ENCODE measurements at places on chromosomes 5 and 9.
A peak's percentile ranks its signal among the peaks of the same experiment; 100 is the strongest.

GRCh38 chr9:72817413-72817812, 135.4 kb downstream of the ALDH1A1 start:
- DNase-seq: no peak

- DNase-seq: no peak
These were observed 22.4 kb upstream of the FCN2 start for GRCh38 chr9:134858051-134858841.

- no peak for DNase-seq
These were observed 77.5 kb downstream of the GLIS3 start for GRCh38 chr9:4222357-4222756.

DNA sequence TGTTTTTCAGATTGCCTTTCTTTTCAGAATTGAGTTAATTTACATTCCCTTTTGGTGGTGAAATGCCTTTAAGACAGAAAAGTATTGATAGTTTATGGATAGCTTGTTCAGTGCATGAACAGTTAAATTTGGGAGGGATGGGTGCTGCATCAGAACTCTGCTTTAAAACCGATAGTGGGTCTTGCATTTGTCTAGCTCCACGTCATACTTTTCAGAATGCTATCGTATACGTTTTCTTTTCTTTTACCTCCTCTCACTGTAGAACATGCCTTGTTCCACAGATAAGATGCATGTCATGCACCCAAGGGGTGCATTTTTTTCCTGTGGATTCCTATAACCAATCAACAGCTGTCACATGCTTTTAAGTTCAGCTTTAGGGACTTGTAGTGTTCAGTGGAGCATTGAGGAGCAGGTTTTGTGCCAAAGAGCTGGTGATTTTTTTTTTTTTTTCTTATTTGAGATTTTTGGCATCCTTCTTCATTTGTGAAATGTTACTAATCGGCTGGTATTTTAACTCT, 2.3 kb downstream of the SLC44A1 start:
- no peak for DNase-seq

DNA sequence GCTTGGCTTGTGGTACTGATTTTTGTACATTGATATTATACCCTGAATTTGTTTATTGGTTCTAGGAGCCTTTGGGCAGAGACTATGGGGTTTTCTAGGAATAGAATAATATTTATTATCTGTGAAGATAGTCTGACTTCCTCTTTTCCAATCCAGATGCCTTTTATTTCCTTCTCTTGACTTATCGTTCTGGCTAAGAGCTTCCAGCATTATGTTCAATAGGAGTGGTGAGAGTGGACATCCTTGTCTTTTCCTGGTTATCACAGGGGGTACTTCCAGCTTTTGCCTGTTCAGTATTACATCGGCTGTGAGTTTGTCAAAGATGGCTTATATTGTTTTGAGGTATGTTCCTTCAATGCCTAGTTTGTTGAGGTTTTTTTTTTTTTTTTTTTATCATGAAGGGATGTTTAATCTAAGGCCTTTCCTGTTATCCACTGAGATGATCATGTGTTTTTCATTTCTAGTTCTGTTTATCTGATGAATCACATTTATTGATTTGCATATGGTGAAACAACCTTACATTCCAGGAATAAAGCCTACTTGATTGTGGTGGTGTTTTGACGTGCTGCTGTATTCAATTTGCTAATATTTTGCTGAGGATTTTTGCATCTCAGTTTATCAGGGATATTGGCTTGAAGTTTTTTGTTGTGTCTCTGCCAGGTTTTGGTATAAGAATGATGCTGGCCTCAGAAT, 77.5 kb downstream of the CERT1 start:
- DNase-seq: no peak

DNA sequence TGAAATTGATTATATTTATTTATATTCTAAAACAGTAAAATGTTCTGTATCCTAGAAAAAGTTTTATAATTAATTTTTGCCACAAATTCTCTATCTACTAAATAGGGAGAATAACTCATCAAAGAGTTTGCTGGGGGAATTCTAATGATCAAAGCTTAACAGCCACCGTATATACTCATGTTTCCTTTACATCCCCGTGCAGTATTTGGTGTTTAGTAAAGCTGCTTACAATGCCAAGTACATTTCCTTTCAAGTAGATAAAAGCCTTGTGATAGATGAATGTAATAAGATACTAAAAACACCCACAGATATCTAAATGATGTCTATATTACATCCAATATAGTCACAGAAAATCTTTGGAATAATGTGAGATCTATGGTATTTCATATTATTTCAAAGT, 312.2 kb downstream of the HCN1 start:
- no peak for DNase-seq

GRCh38 chr5:38285226-38285625, 26.9 kb downstream of the EGFLAM start:
- no peak for DNase-seq

DNA sequence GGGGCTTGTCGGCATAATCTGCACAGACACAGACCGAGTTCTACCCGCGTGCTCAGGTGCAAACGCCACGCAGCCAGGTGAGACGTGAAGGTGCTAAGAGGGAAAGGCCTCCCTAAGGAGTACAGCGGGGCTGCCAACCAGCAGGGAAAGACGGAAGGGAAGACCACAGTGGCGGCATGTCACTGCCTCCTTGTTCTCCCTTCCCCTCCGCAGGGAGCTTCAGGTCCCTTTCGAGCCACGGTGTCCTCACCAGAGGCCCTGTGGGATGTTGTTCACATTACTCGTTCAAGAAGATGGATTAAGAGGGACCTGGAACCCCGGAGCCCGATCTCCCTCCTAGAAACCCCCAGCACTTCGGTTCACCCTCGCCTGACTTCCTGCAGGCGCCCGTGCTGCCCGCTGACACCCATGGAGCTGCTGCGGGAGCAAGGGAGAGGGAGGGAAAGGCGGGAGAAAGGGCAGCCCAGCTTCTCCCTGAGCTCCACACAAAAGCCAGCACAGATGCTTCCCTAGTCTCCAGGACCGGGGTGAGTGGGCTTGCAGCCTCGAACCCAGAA, 686 bp downstream of the BRD9 start:
- DNase-seq: no peak

- no peak for DNase-seq
These were observed 29.9 kb downstream of the TLR4 start for GRCh38 chr9:117734082-117734481.

- DNase-seq: peak; percentile 66
These were observed 6.8 kb downstream of the MRPL36 start for GRCh38 chr5:1792842-1793266.

DNA sequence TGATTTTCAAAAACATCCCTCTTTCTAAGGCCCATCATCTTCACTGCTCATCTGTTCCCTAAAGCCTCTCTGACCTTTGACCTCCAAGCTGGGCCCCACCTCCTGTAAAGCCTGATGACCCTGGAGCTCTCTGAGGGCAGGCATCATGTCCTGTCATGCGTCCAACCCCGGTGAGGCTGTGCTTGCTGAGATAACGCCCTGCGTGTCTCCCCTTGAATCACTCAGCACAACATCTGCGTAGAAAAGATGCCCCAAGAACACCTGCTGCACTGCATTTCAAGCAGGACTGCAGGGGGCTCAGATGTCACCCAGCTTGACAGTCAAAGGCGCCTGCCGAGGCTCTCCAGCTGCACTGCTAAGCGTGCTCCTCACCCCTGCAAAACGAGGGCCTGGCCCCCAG, 78.0 kb downstream of the OTULIN start:
- DNase-seq: peak; percentile 51

- DNase-seq: no peak
These were observed 215.7 kb downstream of the PAX5 start for GRCh38 chr9:36818242-36818938.

DNA sequence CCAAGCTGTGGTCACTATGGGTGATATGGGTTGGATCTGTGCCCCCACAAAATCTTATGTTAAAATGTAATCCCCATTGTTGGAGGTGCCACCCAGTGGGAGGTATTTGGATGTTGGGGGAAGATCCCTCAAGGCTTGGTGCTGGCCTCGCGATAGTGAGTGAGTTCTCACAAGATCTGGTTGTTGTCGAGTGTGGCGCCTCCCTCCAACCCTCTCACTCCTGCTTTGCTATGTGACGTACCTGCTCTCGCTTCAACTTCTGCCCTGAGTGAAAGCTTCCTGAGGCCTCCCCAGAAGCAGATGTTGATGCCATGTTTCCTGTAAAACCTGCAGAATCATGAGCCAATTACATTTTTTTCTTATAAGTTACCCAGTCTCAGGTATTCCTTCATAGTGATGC, 35.5 kb downstream of the UGT3A2 start:
- DNase-seq: no peak

DNA sequence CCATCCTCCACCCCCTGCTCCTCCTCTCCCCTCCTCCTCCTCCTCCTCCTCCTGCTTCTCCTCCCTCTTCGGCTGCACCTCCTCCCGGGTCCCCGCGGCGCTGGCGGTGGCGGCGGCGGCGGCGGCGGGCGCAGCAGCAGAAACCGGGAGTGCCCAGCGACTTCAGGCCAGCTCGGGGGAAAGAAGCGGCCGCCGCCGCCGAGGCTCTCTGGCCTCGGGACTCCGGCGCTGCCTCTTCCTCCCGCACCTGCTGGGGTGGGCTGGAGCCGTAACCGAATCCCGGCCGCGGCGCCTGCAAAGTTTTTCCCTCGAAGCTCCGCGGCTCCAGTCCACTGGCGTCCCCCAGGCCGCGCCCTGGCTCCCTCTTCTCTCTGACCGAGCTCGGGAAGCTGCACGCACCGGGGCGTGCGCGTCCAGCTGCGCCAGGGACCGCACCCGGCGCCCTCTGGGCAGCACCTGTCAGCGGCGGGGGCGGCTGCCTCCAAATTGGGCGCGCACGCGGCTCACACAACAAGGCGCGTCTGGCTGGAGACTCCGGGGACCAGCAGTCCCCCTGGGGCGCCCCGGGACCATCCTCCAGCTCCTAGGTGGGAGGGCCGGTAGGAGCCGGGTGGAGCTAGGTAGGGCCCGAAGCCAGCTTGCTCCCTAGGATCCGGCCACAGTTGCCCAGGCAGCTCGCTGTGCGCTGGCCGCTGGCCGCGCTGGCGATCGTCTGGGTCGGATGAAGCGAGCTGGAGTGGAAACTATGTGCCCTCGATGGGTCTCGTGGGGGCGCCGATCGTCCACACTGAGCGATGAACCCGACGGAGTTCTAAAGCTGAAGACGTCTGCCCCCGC, at the start of gene MCTP1:
Gene MCTP1 (minus strand): TSS at position 523 of the 837 bp plus-strand sequence.
- DNase-seq: no peak

DNA sequence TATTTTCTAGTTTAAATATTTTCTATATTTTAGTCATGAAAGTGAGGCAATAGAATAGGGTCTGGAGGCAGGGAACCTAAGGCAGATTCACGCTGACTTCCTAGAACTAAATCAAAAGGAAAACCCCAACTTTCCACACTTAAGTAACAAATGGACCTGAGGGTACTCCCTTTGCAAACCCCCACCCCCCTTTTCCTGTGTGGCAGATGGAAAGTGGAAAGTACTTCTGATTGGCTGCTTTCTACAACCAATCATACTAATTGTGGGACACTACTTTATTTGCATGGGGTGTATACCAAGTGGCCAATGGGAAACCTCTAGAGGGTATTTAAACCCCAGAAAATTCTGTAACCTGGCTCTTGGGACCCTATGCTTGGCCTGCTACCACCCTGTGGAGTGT, 4.8 kb upstream of the CENPH start:
- DNase-seq: no peak

DNA sequence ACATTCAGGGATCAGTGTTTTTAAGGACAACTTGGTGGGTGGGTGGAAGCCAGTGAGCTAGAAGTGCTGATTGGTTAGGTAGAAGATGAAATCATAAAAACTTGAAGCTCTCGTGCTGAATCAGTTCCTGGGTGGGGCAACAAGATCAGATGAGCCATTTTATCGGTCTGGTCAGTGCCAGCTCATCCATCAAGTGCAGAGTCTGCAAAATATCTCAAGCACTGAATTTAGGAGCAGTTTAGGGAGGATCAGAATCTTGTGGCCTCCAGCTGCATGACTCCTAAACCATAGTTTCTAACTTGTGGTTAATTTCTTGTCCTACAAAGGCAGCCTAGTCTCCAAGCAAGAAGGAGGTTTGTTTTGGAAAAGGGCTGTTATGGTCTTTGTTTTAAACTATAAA, 166.4 kb downstream of the FAM170A start:
- DNase-seq: no peak

DNA sequence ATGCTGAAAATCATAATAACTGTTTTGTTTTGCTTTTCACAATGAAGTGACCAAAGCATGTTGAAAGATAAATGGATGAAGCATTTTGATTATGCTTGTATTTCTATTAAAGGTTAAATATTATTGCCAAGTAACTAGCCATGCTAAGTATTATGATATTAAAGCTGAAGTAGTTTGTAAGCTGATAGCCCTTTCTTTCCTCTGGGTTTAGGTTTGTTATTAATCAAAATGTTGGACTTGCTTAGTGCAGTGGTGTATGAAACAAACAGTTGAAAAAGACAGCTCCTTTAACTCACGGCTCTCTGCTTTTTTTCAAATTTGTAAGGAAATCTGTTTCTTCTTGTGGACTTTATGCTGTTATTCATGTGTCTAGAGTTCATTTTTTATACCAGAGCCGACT, 246.0 kb downstream of the CWC27 start:
- no peak for DNase-seq

GRCh38 chr9:111483858-111484571, at the start of gene ECPAS:
Gene ECPAS, minus strand, starts transcription at chr9:111484383. Its CDS starts 11,465 bp downstream, at chr9:111472918.
- DNase-seq: peak; percentile 35

- no peak for DNase-seq
These were observed 23.7 kb upstream of the GOLGA1 start for GRCh38 chr9:124964604-124965003.

- DNase-seq: no peak
These were observed 332.3 kb downstream of the NPR3 start for GRCh38 chr5:33043343-33043997.

- no peak for DNase-seq
These were observed 63.4 kb upstream of the PALM2AKAP2 start for GRCh38 chr9:109716631-109717030.

DNA sequence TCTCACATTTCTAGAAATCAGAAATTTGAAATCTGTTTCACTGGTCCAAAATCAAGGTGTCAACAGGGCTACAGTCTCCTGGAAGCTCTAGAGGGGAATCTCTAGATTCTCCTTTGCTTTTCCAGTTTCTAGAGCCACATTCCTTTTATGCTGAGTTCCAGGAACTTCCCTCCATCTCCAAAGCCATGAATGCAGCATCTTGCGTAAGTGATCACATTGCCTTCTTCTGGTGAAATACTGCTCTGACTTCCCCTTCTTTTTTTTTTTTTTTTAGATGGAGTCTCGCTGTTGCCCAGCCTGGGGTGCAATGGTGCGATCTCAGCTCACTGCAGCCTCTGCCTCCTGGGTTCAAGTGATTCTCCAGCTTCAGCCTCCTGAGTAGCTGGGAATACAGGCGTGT, 23.8 kb downstream of the GDA start:
- DNase-seq: no peak

- no peak for DNase-seq
These were observed 297.8 kb downstream of the CWC27 start for GRCh38 chr5:65066387-65067146.

GRCh38 chr9:131477367-131477766, 25.4 kb upstream of the POMT1 start:
- DNase-seq: no peak

- DNase-seq: no peak
These were observed 523.3 kb downstream of the LRRC70 start for GRCh38 chr5:63101870-63102269.

GRCh38 chr5:105146867-105147266, 1584.3 kb upstream of the NUDT12 start:
- no peak for DNase-seq

Measured in thymus (tissue), 14 donors.